ENCODE measurements at places on chromosomes 2 and 18.

- no peak for DNase-seq
Observed at GRCh38 chr2:166011660-166012059, 58.1 kb upstream of the TTC21B start.

DNA sequence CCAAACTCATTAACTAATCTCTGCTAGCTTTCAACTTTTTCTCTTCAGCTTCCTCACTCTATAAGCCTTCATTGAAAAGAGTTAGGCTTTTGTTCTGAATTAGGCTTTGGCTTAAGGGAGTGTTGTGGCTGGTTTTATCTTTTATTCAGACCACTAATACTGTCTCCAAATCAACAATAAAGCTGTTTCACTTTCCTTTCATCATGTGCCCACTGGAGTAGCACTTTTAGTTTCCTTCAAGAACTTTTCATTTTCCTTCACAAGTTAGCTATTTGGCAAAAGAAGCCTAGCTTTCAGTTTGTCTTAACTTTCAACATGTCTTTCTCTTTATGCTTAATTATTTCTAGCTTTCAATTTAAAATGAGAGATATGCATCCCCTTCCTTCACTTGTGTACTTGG lies 271.7 kb upstream of the FSIP2 start:
- no peak for DNase-seq

- DNase-seq, result no peak
Observed at GRCh38 chr18:35716169-35716831, 134.8 kb downstream of the GALNT1 start.

DNA sequence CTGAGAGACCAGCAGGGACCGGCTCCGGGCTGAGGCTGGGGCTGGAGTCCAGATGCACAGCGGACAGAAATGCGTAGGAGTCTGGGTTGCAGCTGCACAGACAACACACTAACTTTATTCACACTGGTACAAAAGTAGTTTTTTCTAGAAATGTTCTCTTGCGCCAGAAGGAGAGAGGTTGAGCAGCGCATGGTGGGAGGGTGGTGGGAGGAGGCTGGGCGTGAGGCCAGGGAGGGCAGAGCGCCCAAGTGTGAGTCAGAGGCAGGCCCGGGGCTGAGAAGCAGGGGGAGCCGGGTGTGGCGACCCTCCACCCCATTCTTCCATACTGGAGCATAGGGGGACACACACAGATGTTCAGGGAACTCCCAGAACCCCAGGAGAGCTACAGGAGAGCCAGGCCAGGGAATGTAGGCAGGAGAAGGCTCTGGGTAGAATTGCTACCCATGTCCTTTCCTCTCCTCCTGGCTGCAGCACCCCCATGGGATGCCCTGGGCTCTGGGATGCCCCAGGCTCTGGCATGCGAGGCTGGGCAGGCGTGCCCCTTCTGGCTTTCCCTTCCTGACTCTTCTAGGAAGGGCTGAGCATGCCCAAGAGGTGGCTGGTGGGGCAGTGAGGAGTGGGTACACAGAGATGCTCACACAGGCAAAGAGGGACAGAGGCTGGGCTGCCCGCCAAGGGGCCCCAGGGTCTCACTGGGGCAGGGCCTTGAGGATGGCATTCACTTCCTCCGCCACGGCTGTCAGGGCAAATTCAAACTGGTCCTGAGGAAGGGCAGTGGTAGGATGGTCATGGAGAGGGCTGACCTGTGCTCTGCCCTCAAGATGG lies 10.6 kb downstream of the DNAJB2 start:
- peak; percentile 76 for DNase-seq

DNA sequence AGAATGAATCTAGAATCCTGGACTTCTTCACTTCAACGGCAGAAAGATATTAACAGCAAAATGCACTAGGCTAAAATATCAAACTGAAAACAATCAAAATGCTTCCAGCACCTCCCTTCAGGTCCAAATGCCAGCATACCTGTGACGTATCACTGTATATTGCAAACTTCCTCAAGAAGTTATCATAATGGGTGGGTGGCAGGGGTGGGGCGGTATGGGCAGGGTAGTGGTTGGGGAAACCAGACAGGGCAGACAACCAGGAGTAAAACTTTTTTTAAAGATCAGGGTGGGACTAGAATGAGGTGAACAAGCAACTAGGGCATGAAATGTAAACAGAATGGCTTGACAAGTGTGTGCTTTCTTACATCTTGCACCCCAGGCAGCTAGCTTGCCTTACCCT lies 140.9 kb downstream of the SATB2 start:
- DNase-seq, result no peak

GRCh38 chr2:104769096-104769495 lies 84.8 kb upstream of the POU3F3 start:
- DNase-seq, result no peak

GRCh38 chr18:3058328-3059191 lies 45.6 kb upstream of the LPIN2 start:
- DNase-seq, result no peak

- DNase-seq, result no peak
Observed at GRCh38 chr2:172244419-172245130, 141.9 kb upstream of the DLX2 start.

DNA sequence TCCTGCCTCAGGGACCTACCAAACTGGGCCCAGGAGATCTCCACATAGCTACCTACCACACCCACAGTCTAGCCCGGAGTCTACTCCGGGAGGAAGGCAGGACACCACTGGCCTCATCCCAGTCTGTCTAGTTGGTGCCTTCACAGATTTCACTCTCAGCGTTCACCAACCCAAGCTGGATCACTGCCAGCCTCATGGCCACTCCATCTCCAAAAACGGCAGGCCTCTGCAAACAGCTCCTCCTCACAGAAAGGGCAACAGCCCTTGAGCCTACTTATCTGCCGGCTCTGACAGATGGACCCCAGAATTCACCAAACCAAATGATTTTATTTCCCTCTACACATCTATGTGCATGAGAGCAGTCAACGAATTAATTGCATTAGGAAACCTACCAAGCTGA lies 61.3 kb downstream of the NCKAP5 start:
- DNase-seq, result no peak

- DNase-seq, result no peak
Observed at GRCh38 chr18:75170022-75170789, 38.7 kb downstream of the PTGR3 start.

GRCh38 chr2:31258351-31258750 lies 24.4 kb downstream of the EHD3 start:
- DNase-seq, result no peak

DNA sequence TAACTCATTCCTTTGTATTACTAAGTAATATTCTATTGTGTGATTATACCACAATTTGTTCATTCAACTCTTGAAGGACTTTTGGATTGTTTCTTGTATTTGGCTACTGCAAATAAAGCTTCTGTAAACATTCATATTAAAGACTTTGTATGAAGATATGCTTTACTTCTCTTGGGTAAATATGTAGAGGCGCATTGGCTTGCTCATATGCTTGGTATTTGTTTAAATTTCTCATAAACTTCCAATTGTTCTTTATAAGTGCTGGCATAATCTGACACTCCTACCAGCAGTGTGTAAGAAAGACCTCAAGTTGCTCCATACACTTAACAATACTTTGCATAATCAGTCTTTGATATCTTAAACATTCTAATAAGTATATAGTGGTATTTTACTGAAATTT lies 792.8 kb upstream of the LRRTM1 start:
- DNase-seq, result no peak

- DNase-seq, result peak; percentile 78
Observed at GRCh38 chr2:65666156-65666725, 233.8 kb upstream of the SPRED2 start.

GRCh38 chr2:45993476-45993991 lies 303.7 kb upstream of the EPAS1 start:
- peak; percentile 79 for DNase-seq

DNA sequence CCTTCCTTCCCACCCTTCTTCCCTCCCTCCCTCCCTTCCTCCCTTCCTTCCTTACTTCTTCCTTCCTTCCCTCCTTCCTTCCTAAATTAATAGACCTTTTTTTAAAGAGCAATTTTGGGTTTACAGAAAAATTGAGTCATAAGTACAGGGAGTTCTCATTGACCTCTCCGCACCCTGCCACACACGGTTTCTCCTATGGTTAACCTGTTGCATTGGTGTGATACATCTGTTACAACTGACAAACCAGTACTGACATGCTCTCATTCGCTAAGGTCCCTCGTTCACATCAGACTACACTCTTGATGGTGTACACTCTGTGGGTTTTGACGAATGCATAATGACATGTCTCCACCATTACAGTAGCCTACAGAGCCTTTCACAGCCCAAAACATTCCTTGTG lies 11.6 kb upstream of the SDC1 start:
- DNase-seq, result no peak

- no peak for DNase-seq
Observed at GRCh38 chr18:73004260-73004659, 136.5 kb upstream of the NETO1 start.
